Stimulated activated CD4-positive, alpha-beta T cell treated with anti-CD3 and anti-CD28 coated beads, Interleukin-1b, Interleukin-23, amount 100 ng/mL, for 24 hours (primary cell): ENCODE measurements at places on chromosomes 16 and 17.

GRCh38 chr16:54720259-54720658 is 210.4 kb upstream of the IRX5 start:
- DNase-seq = no peak

DNA sequence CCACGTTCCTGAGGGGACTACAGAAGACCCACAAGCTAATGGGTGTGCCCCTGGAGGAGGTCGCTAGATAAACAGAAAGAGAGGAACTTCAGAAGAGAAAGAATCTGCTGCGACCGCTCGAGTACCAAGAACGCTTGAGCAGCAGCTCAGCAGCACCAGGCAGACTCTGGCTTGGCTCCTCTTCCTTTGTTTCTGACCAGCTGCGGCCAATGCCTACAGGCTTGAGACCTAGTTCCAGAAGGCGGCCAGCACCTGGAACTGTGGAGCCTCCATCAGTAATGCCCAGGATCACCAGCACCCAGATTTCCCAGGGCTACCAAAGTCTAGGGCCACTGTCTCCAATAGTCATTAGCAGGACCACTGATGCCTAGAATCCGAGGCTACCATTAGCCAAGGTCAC is 26.0 kb upstream of the GOSR2 start:
- DNase-seq = no peak

- no peak for DNase-seq
Measured at GRCh38 chr17:12743046-12743445, 46.3 kb upstream of the ARHGAP44 start.

DNA sequence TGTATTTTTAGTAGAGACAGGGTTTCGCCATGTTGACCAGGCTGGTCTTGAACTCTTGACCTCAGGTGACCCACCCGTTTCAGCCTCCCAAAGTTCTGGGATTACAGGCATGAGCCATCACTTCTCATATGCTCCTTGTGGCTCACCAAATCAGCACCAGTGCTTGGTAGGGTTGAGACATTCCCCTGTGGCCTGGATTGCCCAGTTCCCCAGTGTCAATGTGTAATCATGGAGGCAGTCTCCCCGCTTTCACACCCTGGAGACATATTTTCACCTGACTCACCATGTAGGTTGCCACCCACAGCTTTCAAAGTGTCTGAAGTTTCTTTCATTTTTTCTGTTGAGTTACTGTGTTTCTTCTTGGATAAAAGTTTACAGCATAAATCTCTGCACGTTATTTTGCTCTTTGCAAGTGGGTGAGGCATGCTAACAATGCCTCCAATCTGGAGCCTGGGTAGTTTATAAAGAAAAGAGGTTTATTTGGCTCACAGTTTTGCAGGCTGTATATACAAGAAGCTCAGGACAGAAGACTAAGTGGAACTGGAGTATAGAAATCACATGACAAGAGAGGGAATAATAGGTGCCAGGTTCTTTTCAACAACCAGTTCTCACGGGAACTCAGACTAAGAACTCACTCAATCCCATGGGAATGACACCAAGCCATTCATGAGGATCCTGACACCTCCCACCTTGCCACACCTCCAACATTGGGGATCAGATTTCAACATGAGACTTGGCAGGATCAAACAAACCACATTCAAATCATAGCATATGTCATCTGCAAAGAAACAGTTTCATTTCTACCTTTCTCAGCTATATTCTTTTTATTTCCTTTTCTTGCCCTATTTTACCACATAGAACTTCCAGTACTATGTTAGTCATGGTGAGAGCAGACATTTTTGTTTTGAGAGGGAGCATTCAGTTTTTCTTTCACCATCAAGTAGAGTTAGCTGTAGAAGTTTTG is 113.2 kb downstream of the PHKB start:
- peak; percentile 11 for DNase-seq

DNA sequence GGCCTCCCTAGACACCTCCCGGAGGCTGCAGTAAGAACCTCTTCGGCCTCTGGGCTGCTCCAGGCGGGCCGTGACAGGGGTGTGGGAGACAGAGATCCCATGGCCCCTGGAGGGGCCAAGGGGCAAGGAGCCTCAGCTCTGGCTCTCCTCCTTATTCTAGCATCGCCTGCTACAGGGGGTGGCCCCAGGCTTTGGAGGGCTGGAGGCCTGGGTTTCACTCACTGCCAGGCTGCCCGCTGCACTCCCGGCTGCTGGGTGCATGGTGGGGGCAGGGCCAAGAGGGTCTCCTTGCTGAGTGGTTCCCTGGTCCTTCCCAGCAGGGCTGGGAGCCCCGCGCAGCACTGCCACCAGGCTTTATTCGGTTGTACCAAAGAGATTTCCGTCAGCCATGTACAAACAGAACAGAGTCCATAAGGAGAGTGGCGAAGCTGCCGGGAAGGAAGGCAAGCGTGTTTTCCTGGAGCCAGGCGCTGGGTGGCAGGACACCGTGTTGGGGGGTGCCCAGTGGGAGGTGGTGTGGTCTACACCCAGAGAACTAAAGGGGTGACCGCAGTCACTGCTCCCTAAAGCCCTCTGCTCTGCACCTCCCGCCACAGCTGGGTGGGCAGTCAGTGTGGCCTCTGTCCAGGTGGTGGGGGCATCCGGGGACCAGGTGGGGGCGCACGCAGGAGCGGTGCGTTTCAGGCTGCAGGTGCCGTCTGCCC is 2.0 kb downstream of the NPB start:
- DNase-seq = no peak

DNA sequence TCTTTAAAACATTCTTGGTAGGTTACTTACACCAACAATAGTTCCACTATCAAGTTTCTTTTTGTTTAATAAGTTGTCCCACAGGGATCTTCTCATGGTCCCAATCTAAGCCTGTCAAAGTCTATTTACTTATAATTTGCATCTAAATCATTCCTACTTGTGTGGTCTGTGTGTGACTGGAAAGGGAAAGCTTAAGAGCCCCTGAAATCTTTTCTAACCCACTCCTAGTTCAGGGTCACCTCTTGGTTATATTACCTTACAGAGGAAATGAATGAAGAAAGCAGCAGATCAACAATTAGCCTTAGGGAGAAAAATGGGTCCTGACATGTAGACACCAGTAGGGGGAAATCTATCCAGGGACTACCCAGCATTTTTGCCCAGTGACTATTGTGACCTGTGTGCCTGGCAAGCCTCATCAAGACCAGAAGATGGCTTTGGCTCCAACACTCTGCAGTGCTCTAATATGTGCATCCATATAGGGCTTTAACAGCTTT is 110.4 kb upstream of the HAS3 start:
- DNase-seq = no peak

DNA sequence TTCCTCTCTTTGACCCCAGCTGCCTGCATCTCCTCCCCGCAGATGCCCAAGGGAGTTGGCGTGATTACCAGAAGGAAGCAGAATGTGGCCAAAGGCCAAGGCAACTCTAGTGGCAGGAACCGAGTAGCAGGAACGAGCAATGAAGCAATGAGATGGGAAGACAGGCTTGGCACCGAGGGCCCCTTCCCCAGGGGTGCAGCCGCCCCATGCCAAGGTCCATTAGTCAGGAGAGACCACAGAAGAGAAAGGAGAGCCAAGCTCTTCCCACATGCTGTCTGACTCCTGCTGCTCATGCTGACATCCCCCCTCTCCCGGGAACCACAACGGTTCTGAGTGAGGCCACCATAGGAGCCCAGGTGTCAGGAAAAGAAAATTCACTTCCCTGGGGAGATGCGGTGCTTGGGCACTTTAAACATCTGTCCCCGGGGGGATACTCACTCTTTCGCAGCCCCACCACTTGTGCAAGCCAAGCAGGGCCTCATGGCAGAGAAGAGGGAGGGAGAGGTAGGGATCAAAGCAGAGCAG is 67.4 kb downstream of the MYO18A start:
- no peak for DNase-seq

- no peak for DNase-seq
Measured at GRCh38 chr16:82955741-82956348, 329.1 kb downstream of the CDH13 start.

- DNase-seq = no peak
Measured at GRCh38 chr17:78113804-78114785, 14.5 kb downstream of the TMC6 start.

- no peak for DNase-seq
Measured at GRCh38 chr17:72426321-72426720, 305.5 kb downstream of the SOX9 start.
